ENCODE measurements at places on chromosomes 2 and 18.

DNA sequence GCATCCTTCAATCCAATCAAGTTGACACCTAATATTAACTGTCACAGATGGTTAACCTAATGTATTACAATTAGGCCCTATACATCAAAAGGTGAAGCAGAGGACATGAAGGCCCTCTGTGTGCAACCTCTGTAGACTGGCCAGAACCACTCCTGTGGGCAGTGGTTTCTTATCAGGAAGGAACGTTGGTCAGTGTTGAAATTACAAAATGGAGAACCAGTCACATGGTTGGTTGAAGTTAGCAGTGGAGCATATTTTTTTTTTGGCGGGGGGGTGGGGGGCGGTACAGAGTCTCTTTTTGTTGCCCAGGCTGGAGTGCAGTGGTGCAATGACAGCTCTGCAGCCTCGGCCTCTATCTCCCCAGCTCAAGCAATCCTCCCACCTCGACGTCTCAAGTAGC, 19.8 kb downstream of the RNU2-63P start:
- no peak for DNase-seq

DNA sequence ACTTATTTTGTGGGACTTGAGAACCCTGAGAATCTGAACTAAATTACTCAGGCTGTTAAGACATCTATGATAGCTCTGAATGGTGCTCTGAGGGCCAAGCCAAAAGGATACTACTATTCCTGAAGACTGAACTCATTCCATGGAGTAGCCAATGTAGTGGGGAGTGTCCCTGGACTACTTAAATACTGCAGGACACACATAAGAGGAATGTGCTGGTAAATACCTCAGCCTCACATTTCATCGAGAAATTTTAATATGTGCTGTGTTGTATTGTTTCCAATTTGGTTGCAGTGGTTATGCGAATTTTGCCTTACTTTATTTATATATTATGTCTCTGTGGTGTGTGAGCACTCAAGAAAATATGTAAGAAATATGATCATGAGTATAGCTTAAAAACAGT, 264.4 kb upstream of the FIGN start:
- no peak for DNase-seq

- DNase-seq, result no peak
Measured at GRCh38 chr2:128062571-128062970, 28.4 kb upstream of the UGGT1 start.

DNA sequence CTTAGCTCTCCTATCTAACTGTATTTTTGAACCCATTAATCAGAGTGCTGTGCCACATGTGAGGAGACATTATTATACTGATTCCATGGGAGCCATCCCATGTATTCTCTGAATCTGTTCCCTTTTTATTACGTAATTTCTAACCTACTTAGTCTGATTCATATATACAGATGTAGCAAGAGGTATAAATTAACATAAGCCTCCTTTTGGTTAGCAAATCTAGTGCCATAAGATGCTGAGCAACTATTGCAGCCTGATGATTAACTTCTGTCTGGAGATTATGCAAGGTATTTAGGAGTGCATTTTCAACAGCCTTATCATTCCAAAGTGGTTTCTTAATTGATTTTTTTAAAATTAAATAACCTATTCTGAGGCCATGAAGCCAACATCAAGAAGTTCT, 114.1 kb upstream of the MSH2 start:
- DNase-seq, result peak; percentile 71

DNA sequence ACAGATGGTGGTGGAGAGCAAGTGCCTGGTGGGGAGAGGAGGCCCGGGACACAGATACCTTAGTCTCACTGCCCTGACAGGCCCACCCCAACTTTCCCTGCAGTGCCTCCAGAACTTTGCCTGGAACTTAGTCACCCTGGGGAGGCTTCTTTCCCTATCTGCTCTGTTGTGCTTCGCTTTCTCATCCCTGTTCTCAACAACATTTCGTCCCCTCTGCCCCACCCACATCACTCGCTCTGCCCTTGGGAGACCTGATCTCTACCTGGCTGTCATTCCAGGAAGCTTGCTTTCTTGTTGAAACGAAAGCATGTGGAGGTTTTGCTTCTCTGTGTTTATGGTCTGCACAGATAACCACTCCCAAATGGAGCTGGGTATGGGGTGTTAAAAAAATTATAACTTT, 93.8 kb downstream of the PRKCE start:
- DNase-seq, result no peak

DNA sequence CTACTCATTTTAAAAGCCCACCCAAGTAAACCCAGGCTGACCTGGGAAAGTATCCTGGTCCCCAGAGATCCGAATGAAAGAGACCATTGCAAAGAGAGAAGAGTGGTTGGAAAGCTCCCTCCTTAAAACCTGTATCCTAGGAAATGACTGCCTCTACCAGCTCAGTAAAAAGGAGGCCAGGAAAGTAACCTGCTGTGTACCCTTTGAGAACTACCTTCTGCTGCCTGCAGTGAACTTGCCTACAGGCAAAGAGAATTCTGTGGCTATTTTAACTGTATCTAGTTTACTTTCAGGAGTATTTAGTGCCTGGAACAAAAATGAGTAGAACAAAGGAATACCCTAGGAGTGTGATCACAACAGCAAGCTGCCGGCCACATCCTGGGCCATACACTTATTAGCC, 641.7 kb upstream of the NRXN1 start:
- no peak for DNase-seq

- DNase-seq, result peak; percentile 41
Measured at GRCh38 chr2:187774551-187775071, 220.4 kb upstream of the TFPI start.

DNA sequence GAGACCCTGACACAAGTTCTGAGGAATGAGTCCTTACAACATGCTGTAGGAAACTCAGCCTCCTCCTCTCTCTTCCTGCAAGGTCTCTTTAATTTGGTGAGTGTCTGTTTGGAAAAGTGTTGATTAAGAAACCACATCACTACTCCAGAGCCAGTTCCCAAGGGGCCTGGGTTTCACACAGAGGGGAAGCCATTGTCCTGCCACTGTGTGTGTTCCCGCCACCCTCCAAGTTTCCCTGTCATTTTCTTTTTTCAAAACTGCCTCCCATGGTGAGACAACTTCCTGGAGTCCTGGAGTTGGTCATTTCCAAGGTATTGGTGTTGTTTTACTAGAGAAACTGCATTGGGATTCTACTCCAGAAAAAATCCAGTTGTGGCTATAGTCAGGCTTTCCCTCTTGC, 232.0 kb upstream of the PARD3B start:
- DNase-seq, result no peak

DNA sequence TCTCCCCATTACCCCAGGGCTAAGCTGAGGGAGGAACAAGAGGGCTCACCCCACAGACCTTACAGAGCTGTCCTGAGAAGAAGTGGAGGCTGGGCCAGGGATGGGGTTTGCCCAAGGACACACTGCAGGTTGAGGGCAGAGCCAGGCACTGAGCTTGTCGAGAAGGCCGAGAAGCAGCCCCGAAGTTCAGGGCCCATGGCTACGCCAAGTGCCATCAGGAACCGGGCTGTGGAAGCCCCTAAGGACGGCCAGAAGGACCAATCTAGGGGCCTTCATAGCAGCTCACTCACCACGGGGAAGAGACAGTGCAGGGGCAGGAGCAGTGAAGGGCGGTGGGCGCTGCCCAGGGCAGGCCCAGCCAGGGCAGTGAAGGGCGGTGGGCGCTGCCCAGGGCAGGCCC, 18.6 kb upstream of the AGXT start:
- DNase-seq, result no peak

GRCh38 chr2:81250270-81250669, 945.7 kb upstream of the LRRTM1 start:
- no peak for DNase-seq

GRCh38 chr2:201858281-201859184, 52.2 kb downstream of the CDK15 start:
- no peak for DNase-seq

GRCh38 chr2:55150834-55151233, 81.3 kb downstream of the CLHC1 start:
- DNase-seq, result no peak

GRCh38 chr2:236363711-236364277, 99.6 kb upstream of the ASB18 start:
- DNase-seq, result no peak

DNA sequence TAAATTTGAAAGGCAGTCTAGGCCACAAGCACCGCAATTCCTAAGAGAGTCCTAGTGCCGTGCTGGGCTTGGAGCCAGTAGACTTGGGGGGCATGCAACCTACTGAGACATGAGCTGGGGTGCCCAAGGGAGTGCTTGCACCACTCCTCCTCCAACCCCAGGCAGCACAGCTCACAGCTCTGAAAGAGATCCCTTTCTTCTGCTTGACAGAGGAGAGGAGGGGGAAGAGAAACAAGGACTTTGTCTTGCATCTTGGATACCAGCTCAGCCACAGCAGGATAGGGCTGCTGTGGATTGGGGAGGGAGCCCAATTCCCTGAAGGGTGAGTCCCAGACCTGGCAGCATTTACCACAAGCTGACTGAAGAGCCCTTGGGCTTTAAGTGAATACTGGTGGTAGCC, 134.6 kb downstream of the TMEM131 start:
- DNase-seq, result no peak

DNA sequence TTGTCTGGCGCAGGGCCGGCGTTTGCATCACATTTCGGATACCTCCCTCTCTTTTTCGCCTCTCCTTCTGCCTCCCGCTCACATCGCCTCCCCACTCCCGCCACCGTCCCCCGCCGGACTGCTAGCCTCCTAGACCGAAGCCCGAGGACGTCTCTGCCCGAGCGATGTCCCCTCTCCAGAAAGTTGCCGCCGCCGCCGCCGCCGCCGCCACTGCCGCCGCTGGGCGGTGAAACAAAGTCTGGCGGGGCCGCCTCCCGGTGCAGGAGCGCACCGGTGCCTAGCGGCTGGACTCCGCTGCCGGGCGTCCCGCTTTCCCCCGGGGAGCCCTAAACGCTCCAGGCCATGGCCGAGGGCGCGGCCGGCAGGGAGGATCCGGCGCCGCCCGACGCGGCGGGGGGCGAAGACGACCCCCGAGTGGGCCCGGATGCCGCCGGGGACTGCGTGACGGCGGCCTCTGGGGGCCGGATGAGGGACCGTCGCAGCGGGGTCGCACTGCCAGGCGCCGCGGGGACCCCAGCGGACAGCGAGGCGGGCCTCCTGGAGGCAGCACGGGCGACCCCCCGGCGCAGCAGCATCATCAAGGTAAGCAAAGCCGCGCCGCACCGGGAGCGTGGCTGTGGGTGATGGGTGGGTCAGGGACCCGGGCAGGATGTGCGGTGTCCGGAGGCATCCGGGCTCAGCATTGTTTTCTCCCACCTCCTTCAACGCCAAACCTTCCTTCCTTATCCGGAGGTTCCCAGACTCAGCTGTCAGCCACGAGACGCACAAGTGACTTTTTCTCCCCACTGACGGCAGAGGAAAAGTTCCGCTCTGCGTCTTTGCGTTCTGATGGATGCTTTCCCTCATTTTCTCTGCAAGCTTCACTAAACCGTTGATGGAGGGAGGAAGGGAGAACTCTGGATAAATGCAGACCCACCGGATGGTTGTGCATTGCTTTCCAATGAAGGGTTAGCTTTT, 643 bp downstream of the PLCL1 start:
- DNase-seq, result no peak

DNA sequence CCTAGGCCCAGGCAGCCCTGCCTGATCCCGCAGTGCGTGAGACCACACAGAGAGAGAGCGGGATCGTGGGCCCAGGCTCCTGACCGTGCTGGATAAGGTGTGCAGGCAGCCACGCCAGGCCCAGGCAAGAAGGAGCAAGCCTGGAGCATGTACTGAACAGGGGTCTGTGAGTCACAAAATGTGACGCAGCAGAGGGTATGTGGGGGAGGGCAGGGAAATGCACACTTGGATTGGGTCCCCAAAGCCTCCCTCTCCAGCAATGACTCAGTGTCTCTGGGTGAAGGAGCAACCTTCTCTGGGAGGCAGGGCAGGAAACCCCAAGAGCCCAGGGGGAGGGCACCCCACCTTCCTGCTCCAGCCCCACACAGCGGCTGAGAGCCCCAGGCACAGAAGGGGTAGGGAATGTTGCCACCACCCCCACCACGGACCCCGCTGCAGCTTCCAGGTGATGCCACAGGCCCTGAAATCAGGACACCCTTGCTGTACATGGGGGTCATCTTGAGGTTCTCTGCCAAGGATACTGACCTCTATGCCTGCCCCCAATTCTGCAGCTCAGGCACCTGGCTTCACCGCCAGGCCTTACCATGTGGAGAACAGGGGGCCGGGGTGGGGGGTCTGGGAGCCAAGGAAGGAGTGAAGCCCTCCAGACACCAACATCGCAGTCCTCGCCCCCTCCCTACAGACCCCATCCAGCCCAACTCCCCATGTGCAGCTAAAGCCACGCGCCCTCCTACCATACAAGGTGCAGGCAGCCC, 1.3 kb upstream of the GPC1 start:
- peak; percentile 98 for DNase-seq

- no peak for DNase-seq
Measured at GRCh38 chr2:36707050-36707449, 10.5 kb downstream of the VIT start.

GRCh38 chr2:36965751-36966369, 476 bp downstream of the STRN start:
- DNase-seq, result no peak

DNA sequence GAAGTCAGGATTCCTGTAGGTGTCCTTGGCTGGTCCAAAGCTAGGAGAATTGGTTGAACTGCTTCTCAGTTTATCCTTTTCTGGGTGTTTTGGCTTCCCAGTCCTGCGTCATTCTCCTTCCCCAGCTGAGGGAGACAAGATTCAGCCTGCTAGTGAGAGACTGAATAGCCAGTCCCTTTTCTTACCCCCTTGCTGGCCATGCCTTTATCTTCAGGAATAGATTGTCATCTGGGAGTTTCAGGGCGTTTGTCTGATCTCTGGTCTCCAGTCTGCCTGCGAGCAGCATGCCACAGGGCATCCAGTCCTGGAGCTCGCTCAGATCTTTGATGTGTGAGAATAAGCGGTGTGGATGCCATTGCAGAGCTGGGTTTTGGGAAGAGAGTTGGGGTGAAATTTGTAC, 5.8 kb downstream of the MYO1B start:
- no peak for DNase-seq

DNA sequence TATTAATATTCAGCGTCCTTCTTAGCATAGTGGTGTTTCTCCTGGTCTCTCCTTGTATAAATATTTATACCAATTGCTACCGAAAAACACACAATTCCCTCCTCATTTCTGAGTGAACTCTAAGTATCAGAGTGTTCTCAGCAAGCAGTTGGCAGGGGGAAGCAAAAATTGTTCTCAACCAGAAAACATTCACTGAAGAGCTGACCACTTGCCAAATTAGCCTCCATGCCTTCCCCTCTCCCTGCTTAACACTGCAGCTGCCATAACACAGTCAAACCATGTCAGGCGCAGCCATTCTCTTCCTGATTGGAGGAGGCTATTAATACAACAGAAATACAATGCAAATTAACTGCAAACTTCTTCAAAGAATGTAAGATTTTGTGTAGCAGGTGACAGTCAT, 105.0 kb downstream of the COL6A3 start:
- DNase-seq, result no peak

- no peak for DNase-seq
Measured at GRCh38 chr2:51028829-51029228, 3.1 kb downstream of the NRXN1 start.

- DNase-seq, result peak; percentile 48
Measured at GRCh38 chr2:102514061-102514785, 41.2 kb downstream of the SLC9A4 start.

All from epithelial cell of prostate (primary cell).